ENCODE measurements at places on chromosomes 12 and 14. TPM values are rescaled to one million over a fixed set of nuclear protein-coding genes. Genes with fewer than 3 reads are reported as not detected.

Gene CCDC85C
- 14.4 TPM for total RNA-seq

DNA sequence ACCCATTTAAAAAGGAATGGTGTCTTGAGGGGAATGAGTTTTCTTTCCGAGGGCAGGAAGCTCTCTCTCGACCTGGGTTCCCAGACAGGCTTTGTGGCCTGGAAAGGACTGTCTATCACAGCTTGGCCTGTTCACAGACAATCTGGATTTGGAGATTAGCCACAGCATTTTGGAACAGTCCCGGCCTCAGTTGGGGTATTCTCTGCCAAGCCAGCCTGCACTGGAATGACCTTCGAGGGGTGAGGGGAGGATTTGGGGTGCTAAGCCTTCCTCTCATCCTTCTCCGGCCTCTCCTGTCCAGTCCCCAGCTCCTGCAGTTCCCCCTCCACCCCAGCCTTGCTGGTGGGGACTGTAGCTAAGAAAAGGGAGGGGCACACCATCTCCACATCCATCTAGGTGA lies 13.0 kb downstream of the TBX5 start:
- DNase-seq, result no peak

Gene PSMD9
- 42.7 TPM for total RNA-seq

Gene DCAF11
- total RNA-seq, result 71.5 TPM

DNA sequence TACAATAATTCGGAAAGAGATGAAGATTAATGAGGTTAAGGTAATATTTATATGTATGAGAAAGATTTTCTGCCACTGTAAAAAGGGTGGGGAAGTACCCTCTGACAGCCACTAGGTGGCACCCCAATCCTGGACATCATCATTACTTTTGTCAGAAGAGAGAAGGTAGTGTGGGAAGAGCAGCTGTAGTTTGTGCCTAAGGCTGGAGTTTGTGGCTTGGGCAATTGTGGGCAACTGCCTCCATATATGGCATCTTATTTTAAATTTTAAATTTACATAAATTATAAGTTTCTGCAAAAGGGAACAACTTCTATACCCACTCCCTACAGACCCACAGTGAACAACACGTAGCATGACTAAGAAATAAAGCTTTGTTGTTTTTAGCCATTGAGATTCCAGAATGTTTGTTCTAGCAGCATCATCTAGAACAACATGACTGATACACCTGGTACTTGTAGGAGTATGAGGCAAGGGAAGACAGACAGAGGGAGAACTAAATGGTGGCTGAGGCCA lies 34.4 kb upstream of the SYCP3 start:
- peak; percentile 69 for DNase-seq

DNA sequence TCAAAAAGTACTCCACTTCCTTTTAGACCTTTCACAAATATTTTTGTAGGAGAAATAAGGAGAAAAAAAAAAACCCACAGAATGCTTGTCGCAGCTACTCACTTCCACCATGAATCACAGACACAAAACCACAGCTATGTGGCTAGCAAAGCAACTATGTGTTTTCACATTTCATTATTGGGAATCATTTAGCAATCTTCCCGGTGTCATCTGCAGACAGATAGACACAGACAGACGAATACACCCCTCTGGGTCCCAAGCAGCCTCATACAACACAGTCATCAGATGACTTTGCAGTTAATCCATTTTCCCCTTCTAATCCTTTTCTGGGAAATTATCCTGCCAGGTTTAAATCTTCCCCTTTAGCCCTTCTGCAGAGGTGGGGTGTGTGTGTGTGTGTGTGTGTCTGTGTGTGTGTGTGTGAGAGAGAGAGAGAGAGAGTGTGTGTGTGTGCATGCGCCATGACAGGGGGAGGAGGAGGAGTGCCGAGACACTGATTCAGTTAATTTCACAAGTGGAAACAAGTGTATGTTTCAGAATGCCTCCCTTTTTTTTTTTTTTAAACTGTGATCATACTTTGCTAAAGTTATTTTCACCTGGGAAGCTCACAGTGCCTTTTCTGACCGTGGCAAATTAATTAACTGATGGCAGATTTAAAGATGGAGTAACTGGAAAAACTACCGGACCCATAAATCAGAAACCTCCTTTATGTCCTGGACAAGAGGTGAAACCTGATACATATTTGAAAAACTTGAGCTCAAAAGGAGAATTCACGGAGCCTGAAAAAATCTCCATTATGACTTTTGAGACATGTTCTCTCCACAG lies 39.9 kb downstream of the LTBP2 start:
- DNase-seq, result no peak

DNA sequence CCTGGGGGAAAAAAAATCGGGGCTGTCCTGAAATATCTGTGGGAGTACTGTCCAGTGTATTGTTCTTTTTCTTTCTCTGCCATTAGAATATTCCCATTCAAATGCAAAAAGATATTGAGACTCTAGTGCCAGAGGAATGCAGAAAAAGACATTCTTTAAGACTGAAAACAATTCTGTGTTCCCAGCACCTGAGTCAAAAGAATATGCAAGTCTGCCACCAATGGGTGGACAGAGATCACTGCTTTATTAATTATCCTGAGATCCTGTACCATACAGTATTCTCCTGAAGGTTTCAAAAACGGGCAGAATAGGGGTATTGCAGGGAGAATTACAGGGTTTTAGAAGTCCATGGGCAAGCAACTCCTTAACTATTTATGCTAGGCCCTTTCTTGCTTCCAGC lies 361.8 kb downstream of the C12orf50 start:
- no peak for DNase-seq

DNA sequence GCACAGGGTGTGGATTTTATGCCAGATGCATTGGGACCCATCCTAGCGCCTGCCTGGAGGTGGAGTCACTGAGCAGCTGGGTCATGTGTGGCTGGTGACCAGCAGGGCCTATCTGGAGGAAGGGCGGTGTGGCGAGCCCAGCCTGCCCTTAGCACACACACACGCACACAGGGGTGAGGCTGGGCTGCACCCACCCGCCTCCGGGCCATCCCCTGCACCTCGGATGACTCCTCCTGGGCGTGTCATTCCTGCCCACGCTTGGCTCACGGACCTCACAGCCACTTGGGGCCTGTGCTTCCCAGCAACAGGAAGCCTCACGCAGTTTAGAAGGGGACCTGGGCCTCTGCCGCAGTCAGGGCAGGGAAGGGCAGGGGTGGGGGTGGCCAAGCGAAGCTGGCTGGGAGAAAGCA lies 36.2 kb upstream of the FZD10 start:
- no peak for DNase-seq

Gene DICER1
- 62.8 TPM for total RNA-seq

Gene LMO3
- total RNA-seq, result not detected

Gene SLC38A4
- not detected for total RNA-seq

Gene RNU4-1
- 1,200 TPM for total RNA-seq

Gene KRT71
- not detected for total RNA-seq

DNA sequence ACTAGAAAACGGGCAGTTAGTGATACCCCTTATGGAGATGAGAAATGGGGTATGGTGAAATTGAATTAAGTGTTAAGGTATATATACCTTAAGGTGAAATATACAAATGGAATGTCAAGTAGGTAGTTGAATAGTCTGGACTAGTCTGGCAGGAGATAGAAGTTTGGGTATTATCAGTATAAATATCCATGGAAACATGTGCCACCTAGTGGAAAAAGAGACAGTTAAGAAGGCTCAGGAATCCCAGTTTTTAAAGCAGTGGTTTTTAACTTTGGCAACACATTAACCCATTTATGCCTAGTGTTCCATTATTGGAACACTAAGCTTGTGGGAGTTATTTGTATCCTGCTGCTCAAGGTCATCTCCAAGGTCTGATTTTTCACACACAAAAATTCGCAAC lies 38.6 kb upstream of the TPH2 start:
- no peak for DNase-seq

Gene BEGAIN
- 0.84 TPM for total RNA-seq

Gene HNF1A
- not detected for total RNA-seq
